ENCODE measurements at places on chromosomes 2 and 18. TPM values are rescaled to one million over a fixed set of nuclear protein-coding genes. Genes with fewer than 3 reads are reported as not detected.

The SLC23A3 gene
- total RNA-seq = not detected

DNA sequence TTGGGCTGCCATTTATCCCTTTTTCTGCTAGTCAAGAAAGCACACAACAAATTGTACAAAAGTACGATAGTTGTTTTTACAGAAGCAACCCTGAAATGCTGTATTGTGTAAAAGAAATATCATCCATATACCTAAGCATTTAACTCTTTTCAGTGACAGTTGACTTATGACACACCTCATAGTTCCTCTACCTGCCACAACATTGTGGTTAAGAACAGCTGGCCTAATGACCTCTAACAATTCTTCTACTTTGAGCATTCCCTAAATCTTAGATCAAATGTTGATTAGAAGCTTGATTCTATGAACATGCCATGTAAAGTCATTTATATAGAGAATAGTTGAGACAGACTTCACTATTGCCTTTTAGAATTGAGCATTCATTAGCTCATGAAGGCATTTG, 165.9 kb upstream of the SETBP1 start:
- no peak for DNase-seq

- no peak for DNase-seq
Observed at GRCh38 chr18:77785415-77785975, 535.8 kb downstream of the GALR1 start.

DNA sequence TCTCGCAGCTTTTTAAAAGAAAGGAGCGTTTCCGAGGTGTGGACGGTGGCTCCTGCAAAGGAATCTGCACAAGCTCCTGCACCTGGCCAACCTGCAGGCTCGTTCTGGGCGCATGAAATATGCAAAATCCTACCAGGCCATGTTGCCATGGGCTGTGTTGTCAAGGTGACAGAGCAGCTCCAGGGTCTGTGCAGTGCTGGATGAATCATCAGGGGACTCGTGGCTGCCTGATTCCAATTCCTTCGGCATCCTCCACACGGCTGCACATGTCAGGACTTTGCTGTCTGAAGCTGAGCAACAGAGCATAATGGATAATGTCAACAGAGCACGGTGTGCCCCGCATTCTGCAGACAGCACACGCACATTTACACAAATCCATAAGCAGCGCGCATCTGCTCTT, 120.5 kb downstream of the EIPR1 start:
- DNase-seq = peak; percentile 34

The SLC19A3 gene
- total RNA-seq = 6.7 TPM

GRCh38 chr2:2743164-2743571, 412.1 kb upstream of the MYT1L start:
- DNase-seq = peak; percentile 90

The TRIB2 gene
- total RNA-seq = 18.1 TPM

DNA sequence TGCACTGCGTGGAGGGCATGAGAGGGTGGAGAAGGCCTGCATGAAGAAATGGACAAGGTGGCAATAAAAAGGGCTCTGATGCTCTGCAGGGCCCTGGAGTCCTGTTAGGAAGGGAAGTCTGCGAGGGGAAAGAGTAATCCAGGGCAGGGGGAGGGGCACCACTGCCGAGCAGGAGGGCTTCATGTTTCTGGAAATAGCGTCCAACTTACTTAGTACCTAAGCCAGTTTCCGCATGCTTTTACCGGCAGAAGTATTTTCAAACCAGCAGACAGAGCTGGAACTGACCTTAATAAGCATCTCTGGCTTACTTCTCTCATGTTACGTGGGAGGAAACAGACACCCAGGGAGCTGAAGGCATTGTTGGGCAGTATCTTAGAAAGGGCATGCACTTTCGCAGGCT, 156.7 kb downstream of the GALNT14 start:
- peak; percentile 88 for DNase-seq

DNA sequence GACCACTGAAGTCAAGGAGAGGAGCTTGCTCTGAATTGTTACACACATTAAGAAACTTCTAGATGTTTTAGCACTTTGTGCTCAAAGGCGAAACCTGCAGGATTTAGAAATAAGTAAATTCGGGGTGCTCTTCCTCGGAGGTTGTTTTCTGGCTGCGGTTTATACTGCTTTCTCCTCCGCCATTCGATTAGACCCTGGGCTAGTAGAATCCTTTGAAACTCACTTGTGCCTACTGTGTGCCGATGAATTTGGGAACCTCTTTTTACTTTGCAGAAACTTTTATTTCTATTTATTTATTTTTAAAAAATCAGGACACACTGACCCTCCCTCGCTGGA, 3.5 kb downstream of the MEIS1 start:
- DNase-seq = no peak

The CYS1 gene
- 13.2 TPM for total RNA-seq

GRCh38 chr2:204425821-204426220, 119.5 kb upstream of the PARD3B start:
- DNase-seq = no peak

- no peak for DNase-seq
Observed at GRCh38 chr2:110983133-110983532, 137.6 kb upstream of the BCL2L11 start.

DNA sequence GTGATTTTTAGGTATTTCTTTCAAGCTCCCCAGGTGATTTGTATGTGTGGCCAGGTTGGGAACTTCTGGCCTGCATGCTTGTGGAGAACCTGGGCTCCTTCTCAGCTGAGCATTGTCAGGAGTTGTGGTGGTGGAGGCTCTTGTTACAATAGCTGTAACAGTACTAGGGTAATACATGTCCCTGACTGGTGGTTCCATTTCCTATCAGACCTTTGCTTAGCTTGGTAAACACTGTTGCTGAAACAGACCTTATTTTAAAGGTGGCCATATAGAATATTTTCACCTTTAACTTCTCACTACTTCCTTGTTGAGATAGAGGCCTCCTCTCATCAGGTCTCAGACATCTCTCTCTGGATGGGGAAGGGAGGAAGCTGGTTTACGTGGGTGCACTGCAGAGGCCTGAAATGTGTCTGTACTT, 79.2 kb downstream of the SETBP1 start:
- DNase-seq = no peak

The BMP10 gene
- 0.48 TPM for total RNA-seq

GRCh38 chr2:119480718-119481142, 43.6 kb downstream of the SCTR start:
- DNase-seq = no peak

DNA sequence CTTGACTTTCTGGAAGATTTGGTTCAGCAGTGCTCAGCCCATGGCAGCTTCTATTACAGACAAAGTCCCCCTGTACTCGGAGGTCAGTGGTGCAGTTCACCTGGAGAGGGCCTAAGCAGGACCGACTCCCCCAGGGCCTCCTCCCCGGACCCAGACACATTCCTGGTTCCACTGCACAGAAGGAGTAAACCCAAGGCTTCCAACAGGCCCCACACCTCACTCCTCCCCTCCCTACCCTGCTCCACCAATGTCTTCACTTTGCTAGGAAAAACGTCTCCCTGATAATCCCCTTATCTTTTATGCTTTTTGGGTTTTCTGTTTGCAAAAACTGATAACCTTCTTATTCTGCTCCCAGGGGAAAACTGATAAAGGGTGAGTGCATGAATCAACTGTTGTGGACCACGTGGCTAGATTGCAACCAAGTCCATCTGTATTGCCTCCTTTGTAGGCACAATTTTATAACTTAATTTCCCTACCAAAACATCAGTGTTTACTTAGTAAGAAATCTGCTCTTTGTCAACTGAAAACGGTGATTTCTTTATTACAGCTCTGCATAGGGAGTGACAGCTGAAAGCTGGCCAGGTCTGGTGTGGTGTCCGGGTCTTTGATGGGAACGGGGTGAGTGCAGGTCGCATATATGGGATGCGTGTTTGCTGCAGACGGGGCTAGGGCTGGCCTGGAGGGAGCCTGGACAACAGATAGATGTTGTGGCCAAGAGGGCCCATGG, 202.5 kb downstream of the GLI2 start:
- peak; percentile 86 for DNase-seq

The FAP gene
- 161 TPM for total RNA-seq

GRCh38 chr2:218166791-218167190, at the start of gene CXCR1:
TSS of gene CXCR1 (minus strand) at chr2:218166962. CDS start at chr2:218165211, 1,751 bp downstream.
- DNase-seq = no peak

- DNase-seq = no peak
Observed at GRCh38 chr2:63814114-63814513, 27.6 kb upstream of the UGP2 start.

DNA sequence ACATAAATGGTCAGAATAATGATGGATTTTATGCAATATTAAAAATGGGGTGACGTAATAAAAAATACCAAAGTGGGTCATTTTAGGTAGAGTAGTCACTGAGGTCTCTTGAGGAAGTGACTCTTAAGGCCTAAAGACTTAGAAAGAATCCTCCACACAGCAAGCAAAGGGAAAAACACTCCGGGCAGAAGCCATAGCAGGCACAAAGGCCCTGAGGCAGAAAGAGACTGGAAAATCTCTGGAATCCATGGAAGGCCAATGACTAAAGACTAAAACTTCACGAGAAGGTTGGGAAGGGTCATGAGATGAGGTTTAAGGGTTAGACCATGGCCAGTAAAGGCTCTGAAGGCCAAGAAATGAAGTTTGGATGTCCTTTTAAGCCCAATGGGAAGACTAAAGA, 36.9 kb downstream of the MAIP1 start:
- DNase-seq = no peak

The DAW1 gene
- not detected for total RNA-seq

The CERS6 gene
- 14.7 TPM for total RNA-seq

GRCh38 chr2:151728804-151729414, 5.4 kb downstream of the NEB start:
- DNase-seq = no peak

The CYTIP gene
- total RNA-seq = 18.8 TPM

DNA sequence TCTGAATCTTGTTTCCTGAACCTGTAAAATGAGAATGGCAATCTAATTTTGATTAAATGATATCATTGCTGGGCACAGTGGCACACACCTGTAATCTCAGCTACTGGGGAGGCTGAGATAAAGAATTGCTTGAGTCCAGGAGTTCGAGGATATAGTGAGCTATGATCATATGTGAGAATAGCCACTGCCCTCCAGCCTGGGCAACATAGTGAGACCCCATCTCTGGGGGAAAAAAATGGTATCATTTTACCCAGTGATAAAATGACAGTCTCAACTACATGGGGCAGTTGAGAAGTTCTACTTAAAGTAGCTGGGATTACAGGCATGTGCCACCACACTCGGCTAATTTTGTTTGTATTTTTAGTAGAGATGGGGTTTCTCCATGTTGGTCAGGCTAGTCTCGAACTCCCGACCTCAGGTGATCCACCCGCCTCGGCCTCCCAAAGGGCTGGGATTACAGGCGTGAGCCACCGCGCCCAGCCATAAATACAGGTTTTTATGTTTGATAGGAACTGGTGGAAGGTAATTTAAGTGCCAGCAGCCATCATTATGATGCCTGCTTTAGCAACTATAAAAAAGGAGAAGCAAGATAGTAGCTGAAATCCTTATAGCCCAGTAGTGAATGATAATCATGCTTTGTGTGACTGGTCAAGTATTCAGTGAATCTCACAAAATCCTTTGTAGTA, 17.0 kb downstream of the BZW1 start:
- DNase-seq = no peak

- DNase-seq = no peak
Observed at GRCh38 chr18:48006415-48007175, 76.1 kb upstream of the SMAD2 start.

GRCh38 chr2:122651780-122652179, 896.3 kb downstream of the TSN start:
- DNase-seq = no peak

DNA sequence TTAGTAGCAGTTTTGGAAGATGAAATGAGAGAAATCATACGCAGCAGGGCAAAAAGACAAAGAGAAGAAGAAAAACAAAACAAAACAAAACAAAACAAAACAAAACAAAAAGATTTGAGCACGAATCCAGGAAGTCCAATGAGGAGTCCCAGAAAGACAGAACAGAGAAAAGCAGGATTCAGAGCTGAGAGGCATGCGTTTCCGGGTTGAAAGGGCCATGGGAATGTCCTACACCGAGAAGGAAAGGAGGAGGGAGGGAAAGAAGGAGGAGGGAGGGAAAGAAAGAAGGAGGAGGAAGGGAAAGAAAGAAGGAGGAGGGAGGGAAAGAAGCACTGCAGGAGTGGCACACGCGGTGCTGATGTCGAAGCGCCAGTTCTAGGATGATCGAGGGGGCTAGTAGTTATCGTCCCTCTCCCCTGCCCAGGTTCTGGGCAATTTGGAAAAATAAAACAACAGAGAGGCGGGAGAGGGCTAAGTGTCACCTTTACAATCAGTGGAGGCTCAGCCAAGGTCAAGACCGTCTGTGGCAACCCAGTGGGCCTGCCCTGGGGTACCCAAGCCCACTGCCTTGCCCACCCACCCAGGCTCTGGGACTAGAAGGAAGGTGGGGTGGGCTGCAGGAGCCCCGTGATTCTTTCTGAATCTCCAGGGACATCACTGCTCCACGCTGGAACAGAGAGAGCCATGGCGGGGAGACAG, 68.4 kb downstream of the TWIST2 start:
- DNase-seq = no peak

GRCh38 chr18:416930-417329, 83.6 kb downstream of the COLEC12 start:
- DNase-seq = no peak

- no peak for DNase-seq
Observed at GRCh38 chr2:31263636-31264190, 29.8 kb downstream of the EHD3 start.

DNA sequence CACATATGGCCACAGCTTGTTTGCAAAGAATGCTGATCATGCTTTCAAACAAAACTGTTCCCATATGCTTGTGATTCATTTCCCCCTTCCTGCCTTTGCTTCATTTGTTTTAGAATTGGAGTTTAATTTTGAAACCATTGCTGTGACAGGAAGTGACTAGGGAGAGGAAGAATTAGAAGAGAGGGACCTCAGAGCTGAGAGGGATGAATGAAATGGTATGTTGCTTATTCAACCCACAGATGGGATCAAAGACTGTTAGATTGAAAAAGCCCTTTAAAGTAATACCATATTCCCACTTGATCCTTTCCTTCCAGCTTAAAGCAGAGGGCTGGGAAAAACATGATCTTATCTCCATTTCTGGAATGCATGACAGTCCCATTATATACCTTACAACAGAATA, 106.2 kb upstream of the RNF152 start:
- no peak for DNase-seq

The FBXO15 gene
- 7.5 TPM for total RNA-seq

The ZCCHC2 gene
- 7.2 TPM for total RNA-seq

The MYL12A gene
- 581 TPM for total RNA-seq

DNA sequence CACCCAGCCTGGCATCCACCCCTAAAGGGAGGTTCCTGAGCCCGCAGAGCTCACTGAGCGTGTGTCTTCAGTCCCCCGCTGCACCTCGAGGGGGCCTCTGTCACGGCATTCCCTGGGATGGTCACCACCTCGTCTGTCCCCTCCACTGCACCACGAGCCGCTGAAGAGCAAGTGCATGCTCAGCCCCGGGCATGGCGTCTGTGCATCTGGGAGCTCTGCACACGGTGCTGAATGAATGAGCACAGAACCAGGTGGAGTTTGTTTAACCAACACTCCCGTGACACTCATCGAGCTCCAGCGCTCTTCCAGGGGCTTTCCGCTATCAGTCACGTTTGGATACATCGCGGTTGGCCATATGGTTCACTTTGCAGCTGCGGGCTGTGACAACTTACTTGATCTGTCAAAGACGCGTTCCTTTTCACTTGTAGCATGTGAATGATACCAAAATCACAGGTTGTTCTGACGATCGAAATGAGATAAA, 9.2 kb downstream of the ALLC start:
- no peak for DNase-seq

Measured in umbilical cord (tissue), 2 donors.